A673 (cell line): ENCODE measurements at places on chromosomes 3 and 15.
A peak's percentile ranks its signal among the peaks of the same experiment; 100 is the strongest.

DNA sequence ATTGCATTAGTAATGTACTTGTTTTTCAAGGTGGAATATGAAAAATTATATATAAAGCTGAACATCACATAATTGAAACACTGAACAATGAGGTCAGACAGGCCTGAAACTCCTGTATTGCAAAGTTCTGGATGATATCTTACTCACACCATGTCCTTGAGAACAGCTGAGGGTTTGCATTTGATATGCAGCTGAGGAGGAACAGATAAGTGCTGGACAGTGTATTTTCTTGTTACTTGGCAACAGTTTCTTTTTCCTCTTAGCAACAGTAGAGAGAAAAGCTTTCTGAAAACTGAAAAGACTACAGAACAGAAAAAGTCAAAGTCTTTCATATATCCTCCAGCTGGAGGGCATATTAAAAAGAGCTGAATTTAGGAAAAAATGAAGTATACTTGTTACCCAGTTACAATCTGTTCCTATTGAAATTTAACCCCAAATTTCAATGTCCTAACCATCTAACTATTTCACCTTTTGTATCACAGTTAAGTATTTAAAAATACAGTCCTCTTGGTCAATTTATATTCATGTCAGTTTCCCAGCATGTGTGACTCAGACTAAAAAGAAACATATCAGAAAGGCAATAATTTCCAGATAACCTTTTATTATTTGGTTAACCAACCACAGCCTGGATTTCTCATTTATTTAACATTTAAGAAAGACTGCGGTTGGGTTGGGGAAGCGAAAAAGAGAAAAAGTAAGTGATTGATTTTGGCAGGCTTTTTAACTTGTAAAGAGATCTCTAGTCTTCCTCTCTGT is 733.0 kb upstream of the DPPA4 start:
- no peak for DNase-seq

DNA sequence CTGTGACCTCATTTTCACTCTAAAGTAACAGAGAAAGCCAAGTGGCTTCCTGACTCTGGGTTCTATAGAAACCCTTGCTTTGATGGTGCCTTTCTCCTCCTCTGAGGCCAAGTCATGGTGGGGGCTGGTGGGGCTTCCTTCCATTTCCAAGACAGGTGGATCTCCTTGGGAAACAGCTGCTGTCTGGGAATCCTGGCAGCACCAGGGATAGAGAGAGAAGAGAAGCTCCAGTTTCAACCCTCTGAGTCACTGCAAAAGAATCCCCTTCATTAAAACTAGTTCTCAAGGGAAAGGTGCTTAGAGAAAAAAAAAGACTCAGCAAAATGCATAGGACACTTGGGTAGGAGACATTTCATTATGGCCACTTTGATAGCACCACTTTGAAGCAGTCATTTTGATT is 614.4 kb downstream of the FHIT start:
- no peak for DNase-seq

DNA sequence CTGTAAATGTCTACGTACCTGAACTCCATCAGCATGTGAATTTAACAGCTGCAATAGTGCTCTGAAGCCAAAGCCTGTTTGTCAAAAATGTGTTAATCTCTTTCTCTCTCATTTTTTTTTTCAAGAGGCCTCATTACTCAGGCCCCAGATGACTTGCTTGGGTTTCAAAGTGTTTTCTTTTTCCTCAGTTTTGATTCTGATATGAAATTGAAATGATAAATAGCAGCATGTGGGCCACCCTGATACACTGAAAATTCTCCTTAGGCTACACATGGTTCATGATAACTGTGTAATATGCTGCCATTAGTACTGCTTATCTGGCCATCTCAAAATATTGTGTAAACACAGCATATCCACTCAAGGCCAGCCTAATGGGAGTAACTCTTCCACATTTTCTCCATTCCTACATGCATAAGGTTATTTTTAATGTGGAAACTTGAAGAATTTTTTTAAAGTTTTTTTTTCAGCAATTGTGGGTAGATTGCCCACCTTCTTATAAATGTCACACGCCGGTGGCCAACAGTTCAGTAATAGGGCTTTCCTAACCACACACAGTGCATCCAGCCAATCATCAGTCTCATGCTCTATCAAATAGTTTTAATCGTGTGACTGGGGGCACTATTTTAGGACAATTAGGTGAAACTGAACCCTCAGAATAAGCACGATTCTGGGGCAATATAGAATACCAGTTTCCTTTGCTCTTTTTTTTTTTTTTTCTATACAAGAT is 13.1 kb upstream of the DENND4A start:
- no peak for DNase-seq

DNA sequence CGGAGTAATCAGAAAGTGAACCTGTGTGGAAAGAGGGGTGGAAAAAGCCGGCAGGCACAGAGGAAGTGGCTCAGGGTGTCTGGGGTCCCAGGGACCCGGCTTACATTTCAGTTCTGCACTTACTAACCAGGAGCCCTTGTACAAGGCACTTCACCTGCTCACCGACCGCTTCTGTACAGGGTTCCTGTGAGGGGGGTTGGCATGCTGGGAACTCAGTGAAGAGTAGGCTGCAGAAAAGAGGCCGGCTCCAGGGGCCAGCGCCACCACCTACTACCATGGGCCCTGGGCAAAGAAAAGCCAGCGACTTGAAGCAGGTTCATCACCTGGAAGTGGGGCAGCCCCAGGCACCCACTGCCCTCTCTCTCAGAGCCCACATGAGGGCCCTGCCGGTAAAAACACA is 6.2 kb downstream of the STIMATE start:
- DNase-seq, result no peak

DNA sequence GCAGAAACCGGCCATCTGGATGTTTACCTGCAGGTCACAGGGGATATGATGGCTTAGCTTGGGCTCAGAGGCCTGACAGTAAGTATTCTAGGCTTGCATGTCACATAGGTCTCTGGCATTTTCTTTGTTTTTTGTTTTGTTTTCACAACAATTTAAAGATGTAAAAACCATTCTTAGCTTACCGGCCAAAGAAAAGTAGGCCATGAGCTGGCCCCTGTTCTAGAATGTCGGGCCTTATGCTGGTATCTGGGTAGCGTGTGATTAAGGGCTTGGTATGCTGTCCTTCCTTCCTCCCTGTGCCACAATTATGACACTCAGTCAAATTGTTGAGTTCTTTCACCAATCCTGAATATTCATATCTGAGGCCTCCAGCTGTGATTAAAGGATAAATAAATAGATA is 40.2 kb downstream of the C3orf85 start:
- DNase-seq, result no peak

- DNase-seq, result no peak
Measured at GRCh38 chr3:107579371-107579770, 56.6 kb downstream of the BBX start.

DNA sequence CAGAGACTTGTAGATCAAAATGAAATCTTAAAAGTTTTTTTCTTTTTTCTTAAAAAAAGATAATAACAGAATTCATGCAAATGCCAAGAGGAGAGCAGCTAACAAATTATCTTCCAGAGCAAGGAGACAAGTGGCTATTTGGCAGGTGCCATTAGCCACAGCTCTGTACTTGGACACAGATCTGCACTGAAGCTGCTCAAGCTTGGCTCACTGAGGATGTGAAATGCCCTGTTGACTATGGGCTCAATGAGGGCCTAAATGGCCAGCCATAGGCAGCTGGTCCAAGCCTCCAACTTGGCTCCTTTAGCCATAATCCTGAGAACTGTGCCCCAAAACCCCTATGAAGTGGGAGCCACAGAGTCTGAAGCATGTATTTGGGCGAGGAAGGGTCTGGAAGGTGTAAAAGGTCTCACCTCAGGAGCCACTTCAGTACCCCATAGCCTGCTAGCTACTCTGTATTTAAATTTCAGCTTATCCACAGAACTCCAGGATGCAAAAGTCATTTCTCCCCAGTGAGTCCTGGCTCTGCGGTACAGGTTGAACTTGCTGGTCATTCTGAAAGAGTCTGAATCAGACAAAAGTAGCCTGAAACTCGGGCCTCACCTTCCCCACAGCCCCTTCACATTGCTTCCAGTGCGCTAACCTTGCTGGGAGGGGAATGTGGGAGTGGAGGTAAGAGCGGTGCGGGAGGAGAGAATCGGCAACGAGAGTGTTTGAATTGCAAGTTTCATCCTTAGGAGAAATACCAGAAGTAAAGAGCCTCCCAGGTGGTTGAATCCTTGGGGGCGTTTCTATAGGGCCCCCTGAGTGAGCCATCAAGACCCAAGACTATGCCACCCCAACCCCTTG is 48.0 kb downstream of the ZIC4 start:
- DNase-seq, result no peak

DNA sequence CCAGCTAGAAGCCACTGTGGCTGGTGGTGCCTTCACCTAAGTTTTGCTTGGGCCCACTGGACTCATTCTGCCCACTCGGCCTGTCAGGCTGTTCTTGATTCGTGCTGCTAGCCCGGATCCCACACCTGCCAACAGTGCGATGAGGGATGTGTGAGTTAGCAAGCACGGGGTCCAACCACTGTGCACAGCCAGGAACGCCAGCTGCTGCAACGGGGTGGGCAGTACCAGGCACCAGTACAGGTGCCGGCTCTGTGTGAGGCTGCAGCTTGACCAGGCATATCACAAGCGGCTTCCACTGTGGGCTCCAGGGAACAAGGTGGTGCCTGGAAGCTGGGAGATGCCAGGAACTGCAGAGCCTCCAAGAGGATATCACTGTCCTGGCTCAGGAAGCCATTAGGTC is 481.2 kb downstream of the OTOL1 start:
- DNase-seq, result no peak

GRCh38 chr15:22978691-22979237 is 1.4 kb downstream of the CYFIP1 start:
- DNase-seq, result peak; percentile 26

DNA sequence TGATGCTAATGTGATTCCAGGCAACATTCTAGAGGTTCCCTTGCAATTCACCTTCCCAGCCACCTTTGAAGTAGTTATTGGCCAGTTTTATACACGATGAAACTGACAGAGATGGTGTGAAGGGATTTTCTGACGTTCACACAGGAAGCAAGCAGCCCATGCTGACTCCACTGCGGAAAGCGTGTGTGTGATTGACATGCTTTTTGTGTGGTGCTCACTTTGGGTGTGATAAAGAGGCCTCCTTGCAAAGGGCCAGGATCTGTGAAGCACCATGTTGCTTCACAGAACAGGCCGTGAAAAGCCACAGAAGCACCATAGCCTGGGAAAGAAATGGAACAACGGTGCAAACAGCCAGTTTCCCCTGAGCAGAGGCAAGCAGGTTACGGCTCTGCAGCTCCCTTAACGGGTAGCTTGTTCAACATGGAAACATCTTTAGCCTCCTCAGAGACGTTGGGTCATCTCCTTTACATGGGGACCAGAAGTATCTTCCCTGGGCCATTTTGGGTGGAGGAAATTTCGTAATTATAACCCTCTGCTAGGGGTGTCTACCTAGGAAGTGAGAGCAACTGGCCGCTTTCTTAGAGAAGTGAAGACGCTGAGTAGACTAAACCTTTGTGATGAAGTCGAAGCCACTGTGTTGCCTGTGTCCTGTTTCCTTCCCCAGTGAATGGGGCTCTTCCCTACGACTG is 108.5 kb downstream of the APBA2 start:
- DNase-seq, result no peak
